ENCODE measurements at places on chromosomes 5 and 9.

DNA sequence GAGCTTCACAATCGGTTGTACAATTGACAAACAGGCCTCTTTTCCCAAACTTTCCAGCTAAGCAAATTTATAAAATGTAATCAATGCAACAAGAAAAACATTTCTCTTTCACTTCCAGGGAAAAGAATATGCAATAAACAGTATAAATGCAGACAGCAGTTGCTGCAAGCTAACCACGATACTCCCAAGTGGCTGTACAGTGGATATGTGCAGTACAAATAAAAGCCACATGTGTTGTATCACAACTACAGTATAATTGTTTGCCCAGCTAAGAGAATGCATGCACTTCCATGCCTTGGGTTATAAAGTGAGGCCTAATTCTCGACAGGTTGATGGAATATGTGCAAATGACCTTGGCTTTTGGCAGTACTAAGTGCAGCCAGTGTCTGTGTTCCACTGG is 16.7 kb upstream of the PDCL start:
- H3K27ac ChIP-seq, result no peak overlapping the region
- no peaks in the 10 kb centered on the region for H3K4me1 ChIP-seq
- DNase-seq, result no peak
- peaks cover 6% of the 10 kb centered on the region for H3K36me3 ChIP-seq

DNA sequence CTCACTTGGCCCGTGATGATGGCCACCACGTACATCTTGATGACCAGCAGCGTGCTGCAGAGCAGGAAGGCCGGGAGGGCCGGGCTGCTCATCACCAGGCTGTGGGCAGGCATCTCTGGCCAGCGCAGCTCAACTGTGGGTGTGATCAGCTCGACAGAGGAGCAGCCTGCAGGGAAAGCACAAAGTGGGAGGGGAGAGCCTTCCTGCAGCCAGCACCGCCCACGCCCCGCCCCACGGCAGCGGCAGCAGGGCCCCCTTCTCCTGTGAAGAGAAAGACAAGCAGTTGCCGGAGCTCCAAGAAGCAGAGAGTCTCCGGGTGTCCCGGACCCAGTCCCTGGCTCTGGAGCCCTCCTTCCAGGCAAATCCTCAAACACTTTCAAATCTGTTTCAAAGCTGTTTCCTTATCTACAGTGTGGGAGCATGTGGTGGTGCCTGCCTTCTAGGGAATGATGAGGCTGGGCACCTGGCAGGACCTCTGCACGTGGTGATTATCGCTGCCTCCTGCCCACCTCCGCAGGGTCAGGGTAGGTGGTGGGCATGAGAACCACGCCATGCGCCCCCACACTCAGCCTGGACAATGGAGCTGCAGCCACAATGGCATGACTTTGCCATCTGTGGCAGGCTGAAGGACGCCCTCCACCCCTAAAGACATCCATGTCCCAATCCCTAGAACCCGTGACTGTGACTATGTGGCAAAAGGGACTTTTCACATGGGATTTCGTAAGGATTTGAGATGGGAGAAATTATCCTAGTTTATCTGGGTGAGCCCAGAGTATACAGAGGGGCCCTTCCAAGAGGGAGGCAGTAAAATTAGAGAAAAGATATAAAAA is at the start of gene PTGES:
PTGES (minus strand) TSS at position 143 of the 830 bp plus-strand sequence; CDS start at position 113, 30 bp downstream.
- DNase-seq, result peak; percentile 58
- H3K36me3 ChIP-seq, result no peaks in the 10 kb centered on the region
- no peaks in the 10 kb centered on the region for H3K27me3 ChIP-seq
- peak within 1 kb of the TSS; percentile 41 for H3K4me3 ChIP-seq

DNA sequence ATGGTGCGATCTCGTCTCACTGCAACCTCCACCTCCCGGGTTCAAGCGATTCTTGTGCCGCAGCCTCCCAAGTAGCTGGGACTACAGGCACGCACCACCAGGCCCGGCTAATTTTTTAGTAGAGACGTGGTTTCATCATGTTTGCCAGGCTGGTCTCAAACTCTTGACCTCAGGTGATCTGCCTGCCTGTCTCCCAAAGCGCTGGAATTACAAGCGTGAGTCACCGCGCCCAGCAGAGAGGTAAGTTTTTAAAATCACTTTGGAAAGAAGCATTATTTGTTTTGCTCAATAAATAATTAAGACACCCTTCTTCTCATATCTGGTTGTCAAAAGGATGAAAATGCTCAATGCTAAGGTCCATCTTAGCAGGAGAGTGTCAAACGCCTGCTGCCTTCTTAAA is 48.5 kb upstream of the STXBP1 start:
- peaks cover 3% of the 10 kb centered on the region for H3K36me3 ChIP-seq
- no peak overlapping the region for H3K27ac ChIP-seq
- no peak for DNase-seq

- H3K36me3 ChIP-seq, result no peaks in the 10 kb centered on the region
- peaks cover 21% of the 10 kb centered on the region for H3K4me1 ChIP-seq
- no peak overlapping the region for H3K27ac ChIP-seq
- H3K4me3 ChIP-seq, result peak overlapping the region; percentile 86
Measured at GRCh38 chr9:71769175-71770161, 1.2 kb upstream of the CEMIP2 start.

DNA sequence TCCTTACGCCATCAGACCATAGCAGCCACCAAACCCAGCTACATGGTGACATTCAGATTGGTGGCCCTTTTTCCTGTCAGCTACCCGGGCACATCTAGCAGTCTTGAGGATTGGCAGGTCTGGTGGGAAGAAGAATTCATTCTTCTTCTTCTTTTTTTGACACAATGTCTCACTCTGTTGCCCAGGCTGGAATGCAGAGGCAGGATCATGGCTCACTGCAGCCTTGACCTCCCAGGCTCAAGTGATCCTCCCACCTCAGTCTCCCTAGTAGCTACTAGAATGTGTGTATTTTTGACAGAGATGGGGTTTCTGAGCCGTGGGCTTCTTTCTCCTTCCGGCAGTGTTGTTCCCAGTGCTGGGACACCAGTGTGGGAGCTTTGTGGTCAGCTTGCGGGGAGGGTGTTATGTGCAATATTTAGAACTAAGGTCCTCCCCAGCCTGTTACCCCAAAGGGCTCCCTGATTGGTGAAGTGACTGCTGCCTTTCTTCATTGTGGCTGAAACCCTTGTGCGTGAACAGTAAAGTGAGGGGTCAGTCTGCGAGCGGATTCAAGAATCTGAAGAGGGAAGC is 3.4 kb downstream of the NTMT1 start:
- DNase-seq, result no peak
- no peak overlapping the region for H3K27ac ChIP-seq
- peaks cover 22% of the 10 kb centered on the region for H3K36me3 ChIP-seq
- H3K4me3 ChIP-seq, result no peak overlapping the region
- no peaks in the 10 kb centered on the region for H3K27me3 ChIP-seq

DNA sequence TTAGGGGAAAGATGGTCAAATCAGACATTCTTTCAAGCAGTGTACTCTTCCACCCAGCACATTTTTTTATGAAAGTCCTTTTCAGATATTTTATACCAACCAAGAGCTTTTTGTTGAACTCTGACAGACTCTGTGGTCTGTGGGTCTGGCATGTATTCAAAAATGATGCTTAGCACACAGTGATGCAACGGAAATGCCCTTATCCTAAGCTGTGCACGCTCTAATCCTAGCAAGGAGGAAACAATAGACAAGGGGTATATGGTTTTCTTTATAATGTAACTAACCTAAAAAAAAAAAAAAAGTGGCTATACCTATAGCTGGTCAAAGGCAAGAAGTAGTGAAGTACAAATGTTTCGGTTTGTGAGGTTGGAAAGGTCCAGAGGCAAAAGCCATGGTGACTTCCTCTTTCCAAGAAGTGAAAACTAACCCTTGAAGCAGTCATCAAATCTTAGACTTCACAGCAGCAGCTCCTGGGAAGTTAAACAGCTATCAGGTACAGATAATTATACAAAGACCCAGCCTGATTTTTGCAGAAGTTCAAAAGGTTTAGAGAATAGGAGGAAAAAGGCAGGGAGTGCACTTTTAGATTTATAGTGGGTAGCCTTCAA is 82.5 kb downstream of the SEMA6A start:
- peaks cover 15% of the 10 kb centered on the region for H3K36me3 ChIP-seq
- no peak overlapping the region for H3K4me3 ChIP-seq
- DNase-seq, result no peak
- no peaks in the 10 kb centered on the region for H3K27me3 ChIP-seq

- H3K27ac ChIP-seq, result peak overlapping the region; percentile 11
- H3K36me3 ChIP-seq, result no peaks in the 10 kb centered on the region
- no peak overlapping the region for H3K4me3 ChIP-seq
- no peak for DNase-seq
- peaks cover 9% of the 10 kb centered on the region for H3K4me1 ChIP-seq
Measured at GRCh38 chr5:61631438-61631941, 299.4 kb downstream of the ZSWIM6 start.

- no peak overlapping the region for H3K27ac ChIP-seq
- no peak for DNase-seq
- H3K27me3 ChIP-seq, result no peaks in the 10 kb centered on the region
- no peak overlapping the region for H3K4me3 ChIP-seq
- no peaks in the 10 kb centered on the region for H3K4me1 ChIP-seq
Measured at GRCh38 chr5:39186289-39186688, 33.1 kb downstream of the FYB1 start.

GRCh38 chr9:34701769-34702736 is 7.9 kb downstream of the CCL21 start:
- H3K4me3 ChIP-seq, result peak overlapping the region; percentile 74
- peak; percentile 57 for DNase-seq
- peaks cover 66% of the 10 kb centered on the region for H3K27me3 ChIP-seq
- no peaks in the 10 kb centered on the region for H3K4me1 ChIP-seq
- no peaks in the 10 kb centered on the region for H3K36me3 ChIP-seq
- no peak overlapping the region for H3K27ac ChIP-seq

DNA sequence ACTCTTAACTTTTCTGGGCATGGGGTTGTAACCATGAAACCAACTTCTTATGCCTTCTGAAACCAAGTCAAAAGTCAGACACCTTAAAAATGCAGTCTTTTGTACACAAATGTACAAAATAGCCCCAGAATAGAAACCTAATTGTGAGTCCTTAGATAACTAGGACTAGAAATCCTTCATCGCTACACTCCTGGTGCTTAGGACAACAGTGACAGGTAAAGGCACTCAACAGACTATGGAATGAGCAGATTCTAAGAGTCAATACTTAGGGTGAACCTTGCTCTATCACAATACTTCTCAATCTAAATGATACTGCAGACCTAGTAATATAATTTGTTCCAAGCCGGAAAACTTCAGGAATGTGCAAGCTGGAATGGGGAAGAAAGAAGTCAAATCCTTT is 163.7 kb downstream of the PDE4D start:
- no peak overlapping the region for H3K27ac ChIP-seq
- peaks cover 3% of the 10 kb centered on the region for H3K4me1 ChIP-seq
- DNase-seq, result no peak
- no peak overlapping the region for H3K4me3 ChIP-seq
- H3K27me3 ChIP-seq, result no peaks in the 10 kb centered on the region

DNA sequence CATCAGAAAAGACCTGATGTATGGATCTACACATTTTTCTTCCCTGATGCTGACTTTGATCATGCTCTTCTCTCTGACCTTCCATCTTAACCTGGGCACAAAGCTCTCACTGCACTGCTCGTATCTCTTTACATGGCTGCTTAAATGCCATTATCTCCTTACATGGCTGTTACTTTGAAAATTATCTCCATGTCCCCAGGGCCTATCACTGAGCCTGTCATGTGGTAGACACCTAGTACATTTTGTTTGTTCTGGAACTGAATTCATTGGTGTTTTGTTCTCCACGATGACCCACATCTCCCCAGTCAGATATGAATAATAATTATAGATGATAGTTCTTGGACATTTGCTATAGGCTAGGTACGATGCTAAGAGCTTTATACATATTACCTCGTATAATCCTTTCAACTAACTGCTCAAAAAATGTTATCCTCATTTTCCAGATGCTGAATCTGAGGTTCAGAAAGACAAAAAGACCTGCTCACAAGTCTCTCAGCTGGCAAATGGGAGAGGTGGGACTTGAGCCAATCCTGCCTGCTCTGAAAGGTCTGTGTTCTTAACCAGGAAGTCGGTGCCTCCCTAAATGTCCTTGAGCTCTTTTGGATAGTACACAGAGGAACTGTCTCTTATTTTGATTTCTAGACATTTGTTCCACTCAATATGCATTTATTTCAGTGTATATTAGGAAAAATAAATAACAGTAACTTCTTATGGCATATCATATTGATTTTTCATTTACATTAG is 9.8 kb upstream of the CPEB4 start:
- no peaks in the 10 kb centered on the region for H3K36me3 ChIP-seq
- no peak overlapping the region for H3K27ac ChIP-seq
- no peak for DNase-seq
- no peaks in the 10 kb centered on the region for H3K4me1 ChIP-seq

DNA sequence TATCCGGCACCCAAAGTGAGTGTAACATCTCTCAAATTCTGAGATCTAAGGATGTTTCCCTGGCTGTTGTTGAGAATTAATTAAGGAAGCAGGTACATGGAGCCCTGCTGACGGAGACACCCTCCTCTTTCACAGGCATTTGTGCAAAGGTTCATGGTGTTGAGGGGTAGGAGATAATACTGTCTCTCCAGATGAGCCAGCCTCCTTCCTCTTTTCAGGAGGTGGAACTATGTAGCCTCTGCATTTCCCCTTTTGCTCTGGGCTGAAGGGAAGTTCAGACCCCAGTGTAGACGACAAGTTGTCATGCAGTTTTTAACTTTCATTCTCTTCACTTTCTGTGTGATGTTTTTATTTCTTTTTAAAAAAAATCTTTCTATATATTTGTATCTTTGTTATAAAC is 107.5 kb downstream of the GALNT10 start:
- no peak overlapping the region for H3K4me3 ChIP-seq
- no peak for DNase-seq
- no peak overlapping the region for H3K27ac ChIP-seq
- H3K4me1 ChIP-seq, result peaks cover 10% of the 10 kb centered on the region
- H3K27me3 ChIP-seq, result no peaks in the 10 kb centered on the region
- peaks cover 76% of the 10 kb centered on the region for H3K36me3 ChIP-seq

DNA sequence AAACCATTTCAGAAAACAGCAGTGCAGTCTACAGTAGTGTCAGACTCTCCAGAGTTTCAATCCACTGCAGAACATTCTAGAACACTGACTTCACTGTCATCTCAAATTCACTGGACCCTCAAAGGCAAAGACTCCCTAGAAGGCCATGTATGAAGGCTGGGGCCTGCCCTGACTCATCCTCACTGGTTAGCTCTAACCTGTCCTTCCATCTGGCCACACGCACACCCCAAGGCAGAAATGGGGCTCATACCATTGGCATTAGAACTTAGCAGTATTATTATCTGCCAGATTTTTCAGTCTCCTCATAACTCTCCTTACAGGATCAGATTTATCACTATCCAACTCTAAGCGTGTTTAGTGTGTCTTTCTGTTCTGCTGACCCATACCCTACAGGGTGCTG is 20.4 kb downstream of the S1PR3 start:
- no peak overlapping the region for H3K27ac ChIP-seq
- no peaks in the 10 kb centered on the region for H3K4me1 ChIP-seq
- no peak for DNase-seq
- no peak overlapping the region for H3K4me3 ChIP-seq

DNA sequence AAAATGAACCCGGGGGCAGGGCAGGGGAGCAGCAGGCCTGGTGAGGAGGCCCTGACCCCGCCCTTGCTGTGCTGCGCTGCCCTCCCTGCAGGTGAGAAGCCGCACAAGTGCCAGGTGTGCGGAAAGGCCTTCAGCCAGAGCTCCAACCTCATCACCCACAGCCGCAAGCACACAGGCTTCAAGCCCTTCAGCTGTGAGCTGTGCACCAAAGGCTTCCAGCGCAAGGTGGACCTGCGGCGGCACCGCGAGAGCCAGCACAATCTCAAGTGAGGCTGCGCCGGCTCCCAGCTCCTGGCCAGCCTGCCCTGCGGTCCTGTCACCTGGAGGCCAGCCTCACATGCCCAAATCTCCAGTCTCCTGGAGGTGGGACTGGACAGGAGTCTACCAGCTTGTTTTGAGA is 12.3 kb downstream of the GFI1B start:
- H3K27ac ChIP-seq, result no peak overlapping the region
- H3K27me3 ChIP-seq, result peaks cover 62% of the 10 kb centered on the region
- no peaks in the 10 kb centered on the region for H3K36me3 ChIP-seq
- no peaks in the 10 kb centered on the region for H3K4me1 ChIP-seq
